Endodermal cell (in vitro differentiated cells): ENCODE measurements at places on chromosomes 5 and 9. TPM values are rescaled to one million over a fixed set of nuclear protein-coding genes. Genes with fewer than 3 reads are reported as not detected.

Gene CCL21
- total RNA-seq: not detected in 2 replicates

Gene SHISAL2B
- total RNA-seq: 125 and 143 TPM in 2 replicates

Gene UBTD2
- total RNA-seq: 30.4 and 32.1 TPM in 2 replicates

GRCh38 chr5:128163991-128164390 is 80.4 kb downstream of the SLC12A2 start:
- H3K4me3 ChIP-seq: no peak overlapping the region
- DNase-seq: no peak
- H3K27me3 ChIP-seq: no peaks in the 10 kb centered on the region
- no peak overlapping the region for H3K27ac ChIP-seq
- peaks cover 14% of the 10 kb centered on the region for H3K36me3 ChIP-seq

GRCh38 chr5:140131967-140132409 is 6.3 kb downstream of the IGIP start:
- H3K4me1 ChIP-seq: no peaks in the 10 kb centered on the region
- no peaks in the 10 kb centered on the region for H3K36me3 ChIP-seq
- no peak overlapping the region for H3K27ac ChIP-seq

- H3K4me1 ChIP-seq: peaks cover 3% of the 10 kb centered on the region
- no peaks in the 10 kb centered on the region for H3K36me3 ChIP-seq
- no peak overlapping the region for H3K4me3 ChIP-seq
- no peaks in the 10 kb centered on the region for H3K27me3 ChIP-seq
- no peak overlapping the region for H3K27ac ChIP-seq
These were observed 64.8 kb downstream of the DPYSL3 start for GRCh38 chr5:147445090-147445489.

Gene FREM1
- 21.0 and 23.2 TPM in 2 replicates for total RNA-seq

Gene TTLL11
- total RNA-seq: 0.68 and 1.0 TPM in 2 replicates

DNA sequence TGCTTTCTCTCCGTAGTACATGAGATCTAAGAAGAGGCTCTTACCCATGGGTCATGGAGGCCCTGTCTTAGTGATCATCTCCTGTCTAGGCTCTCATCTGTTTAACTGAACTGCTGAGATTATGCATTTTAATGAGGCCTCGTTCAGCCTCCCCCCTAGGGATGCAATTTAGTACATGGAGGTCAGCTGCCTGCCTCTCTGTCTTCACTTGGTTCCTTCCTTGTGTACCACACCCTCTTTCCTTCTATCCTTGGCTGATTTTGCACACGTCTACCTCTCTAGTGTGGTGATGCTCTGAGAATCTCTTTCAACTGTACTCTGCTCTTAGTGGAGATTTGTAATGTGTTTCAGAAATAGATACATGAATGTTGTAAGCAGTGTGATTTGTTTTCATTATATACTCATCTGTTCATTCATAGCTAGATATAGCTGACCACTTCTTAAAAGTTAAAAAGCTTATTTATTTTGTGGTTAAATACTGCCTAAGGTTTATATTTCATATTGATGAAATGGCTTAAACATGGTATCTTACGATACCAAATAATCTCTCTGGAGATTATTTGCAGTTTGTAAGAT is 3.5 kb upstream of the ACTBL2 start:
- H3K36me3 ChIP-seq: no peaks in the 10 kb centered on the region
- H3K27me3 ChIP-seq: no peaks in the 10 kb centered on the region
- DNase-seq: no peak
- no peak overlapping the region for H3K4me3 ChIP-seq
- H3K4me1 ChIP-seq: no peaks in the 10 kb centered on the region

Gene PCA3
- total RNA-seq: not detected in 2 replicates
